ENCODE measurements at places on chromosomes 1 and 21. TPM values are rescaled to one million over a fixed set of nuclear protein-coding genes. Genes with fewer than 3 reads are reported as not detected.

TGFBR3 gene
- total RNA-seq: 6.3 TPM

SIK1 gene
- 9.1 TPM for total RNA-seq

TNFRSF18 gene
- 0.17 TPM for total RNA-seq

PCAT6 gene
- 2.9 TPM for total RNA-seq

VSIG8 gene
- 0.08 TPM for total RNA-seq

ADAM30 gene
- not detected for total RNA-seq

PAPPA2 gene
- total RNA-seq: 0.01 TPM

MTF2 gene
- total RNA-seq: 12.3 TPM

TTC34 gene
- total RNA-seq: 0.05 TPM

SAMD13 gene
- total RNA-seq: 0.25 TPM

TBX19 gene
- 0.60 TPM for total RNA-seq

TMEM82 gene
- total RNA-seq: not detected

XCL1 gene
- not detected for total RNA-seq

DPT gene
- total RNA-seq: not detected

MX2 gene
- not detected for total RNA-seq

SLAMF1 gene
- not detected for total RNA-seq

OR10X1 gene
- total RNA-seq: not detected

HSD11B1 gene
- 0.47 TPM for total RNA-seq

IL20 gene
- not detected for total RNA-seq

EPHA2 gene
- 123 TPM for total RNA-seq

RPE65 gene
- not detected for total RNA-seq

ZSWIM5 gene
- 0.64 TPM for total RNA-seq

RGS5 gene
- total RNA-seq: 0.91 TPM

AUNIP gene
- total RNA-seq: 8.5 TPM

PLEKHN1 gene
- total RNA-seq: 5.2 TPM

E2F2 gene
- total RNA-seq: 2.6 TPM

LRRC3 gene
- total RNA-seq: 1.7 TPM

COL11A1 gene
- 1.7 TPM for total RNA-seq

ERVH48-1 gene
- total RNA-seq: not detected

S100A3 gene
- total RNA-seq: 115 TPM

FMO1 gene
- not detected for total RNA-seq

ALX3 gene
- total RNA-seq: not detected

INKA2 gene
- total RNA-seq: 2.0 TPM

GUCA2B gene
- not detected for total RNA-seq

THEM5 gene
- total RNA-seq: not detected

FALEC gene
- not detected for total RNA-seq

HCRTR1 gene
- not detected for total RNA-seq

TCHH gene
- 0.30 TPM for total RNA-seq

EXO1 gene
- total RNA-seq: 22.7 TPM

CDK18 gene
- 1.0 TPM for total RNA-seq

RBM34 gene
- 66.3 TPM for total RNA-seq

SYT2 gene
- 0.68 TPM for total RNA-seq

All from A549 treated with Hydrocortisone at 1 μM for 4 hours (cell line).